ENCODE measurements at places on chromosomes 6 and 20.

DNA sequence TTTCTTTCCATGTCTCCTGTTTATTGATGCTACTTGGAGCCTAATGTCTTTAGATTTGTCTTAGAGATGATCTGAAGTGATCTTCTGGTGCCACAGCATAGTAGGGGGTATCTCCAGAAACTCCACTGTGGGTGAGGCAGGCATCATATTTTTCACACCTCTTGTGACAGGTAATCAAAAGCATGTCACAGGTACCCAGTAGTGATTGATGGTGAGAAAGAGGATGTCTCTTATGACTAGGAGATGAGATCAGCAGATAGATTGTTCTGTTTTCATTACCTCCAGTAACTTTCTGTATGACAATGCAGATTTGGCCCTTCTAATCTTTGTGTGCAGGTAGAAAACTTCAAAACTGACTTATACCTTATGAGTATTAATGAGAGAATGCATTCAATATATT is 13.5 kb downstream of the NCOA7 start:
- no peak for DNase-seq

DNA sequence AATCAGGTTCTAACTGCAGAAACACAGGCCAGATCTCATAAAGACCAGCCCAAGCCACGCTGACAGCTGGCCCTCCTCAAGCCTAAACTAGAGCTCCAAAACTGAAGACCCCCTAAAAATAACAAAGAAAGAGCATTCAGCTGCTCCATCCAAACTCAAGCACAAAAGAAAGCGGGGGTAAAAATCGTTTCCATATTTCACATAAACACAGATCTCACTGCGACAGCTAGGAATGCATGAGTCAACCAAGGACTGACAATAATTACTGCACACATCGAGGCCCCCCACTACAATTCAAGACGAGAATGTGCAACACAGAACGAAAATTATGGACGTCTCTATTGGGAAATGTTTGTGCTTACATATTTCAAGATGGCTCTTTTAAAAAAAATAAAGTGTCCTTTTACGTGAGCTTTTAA is 31.1 kb downstream of the CNKSR3 start:
- no peak for DNase-seq

- peak; percentile 88 for DNase-seq
Measured at GRCh38 chr20:10619427-10619826, 54.4 kb downstream of the JAG1 start.

DNA sequence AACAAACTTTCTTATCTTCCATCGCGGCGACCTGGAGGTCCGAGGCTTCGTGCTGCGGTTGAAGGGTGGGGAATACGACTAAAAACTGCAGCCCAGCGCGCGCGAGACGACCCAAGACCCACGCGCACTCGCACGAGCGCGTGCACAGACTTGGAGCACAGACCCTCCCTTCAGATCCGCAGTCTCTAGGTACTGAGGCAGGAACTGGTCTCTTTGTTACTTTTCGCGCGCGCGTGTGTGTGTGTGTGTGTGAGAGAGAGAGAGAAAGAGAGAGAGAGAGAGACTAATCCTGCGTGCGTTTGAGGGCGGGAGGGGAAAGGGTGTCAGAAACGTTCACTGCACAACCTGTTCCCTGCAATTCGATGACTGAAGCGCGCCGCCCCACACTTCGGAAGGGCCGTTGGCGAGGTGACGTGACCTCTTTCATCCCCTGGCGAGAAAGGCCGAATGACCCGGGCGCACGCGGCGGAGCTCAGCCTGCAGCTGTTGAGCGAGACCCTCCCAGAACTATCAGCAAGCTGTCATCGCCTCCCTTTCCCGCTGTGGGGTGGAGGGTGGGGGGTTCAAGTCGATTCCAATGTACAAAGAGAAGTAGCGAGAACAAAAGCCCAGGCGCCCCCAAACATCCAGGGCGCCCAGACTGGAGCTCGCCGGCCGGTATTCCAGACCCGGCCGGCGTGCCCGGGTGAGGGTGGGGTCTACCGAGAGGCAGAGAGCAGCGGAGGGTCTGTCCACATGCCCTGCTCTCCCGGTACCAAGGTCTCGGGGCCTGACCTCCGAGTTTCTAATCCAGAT is 1.5 kb upstream of the TUBB2B start:
- no peak for DNase-seq

GRCh38 chr20:22384978-22385377 is 199.4 kb downstream of the FOXA2 start:
- DNase-seq, result no peak

GRCh38 chr6:46103441-46104115 is 26.2 kb upstream of the ENPP4 start:
- DNase-seq, result no peak

GRCh38 chr6:30062471-30063178 is 1.6 kb downstream of the POLR1H start:
- no peak for DNase-seq

DNA sequence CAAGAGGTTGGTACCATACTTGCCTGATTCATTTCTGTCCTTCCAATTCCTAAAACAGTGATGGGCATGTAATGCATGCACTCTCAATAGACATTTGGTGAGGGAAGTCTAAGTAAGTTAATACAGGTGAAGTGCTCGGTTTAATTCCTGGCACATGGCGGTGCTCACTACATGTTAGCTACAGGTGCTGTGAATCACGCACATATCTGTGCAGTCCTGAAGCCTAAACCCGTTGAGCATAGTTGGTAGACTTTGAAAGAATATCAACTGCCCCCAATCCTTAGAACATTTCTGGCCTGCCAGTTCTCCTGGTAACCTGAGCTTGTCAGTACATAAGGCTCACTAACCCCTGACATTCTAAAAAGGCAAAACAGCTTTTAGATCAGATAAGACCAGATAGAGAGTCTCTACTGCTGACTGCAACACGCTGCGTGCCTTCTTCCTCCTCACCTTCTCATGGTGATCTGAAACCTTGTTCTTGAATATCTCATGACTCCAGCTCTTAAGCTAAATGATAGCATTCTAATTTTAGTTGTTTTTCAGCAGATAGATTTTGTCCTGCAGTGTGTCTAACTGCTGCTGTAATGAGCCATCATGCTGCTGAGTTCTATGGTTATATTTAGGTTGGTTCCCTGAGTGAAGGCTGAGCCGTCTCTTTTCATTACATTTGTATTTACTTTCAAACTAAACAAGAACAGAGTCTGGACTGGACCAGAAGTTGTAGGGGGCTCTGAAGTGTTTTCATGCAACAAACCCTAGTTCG is 328.5 kb upstream of the QKI start:
- no peak for DNase-seq

DNA sequence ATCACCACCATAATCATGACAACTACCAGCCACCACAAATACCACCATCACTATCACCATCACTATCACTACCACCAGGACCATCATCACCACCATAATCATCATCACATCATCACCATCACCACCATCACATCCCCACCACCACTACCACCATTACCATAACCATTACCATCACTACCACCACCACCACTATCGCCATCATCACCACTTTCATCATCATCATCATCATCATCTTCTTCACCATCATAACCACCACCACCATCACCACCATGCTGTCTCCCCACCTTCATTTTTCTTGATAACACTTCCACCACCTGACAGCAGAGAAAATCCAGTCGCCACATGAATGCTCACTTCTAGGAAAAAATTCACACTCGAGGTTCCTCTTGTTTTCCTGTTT is 253.6 kb downstream of the ANKRD60 start:
- no peak for DNase-seq

DNA sequence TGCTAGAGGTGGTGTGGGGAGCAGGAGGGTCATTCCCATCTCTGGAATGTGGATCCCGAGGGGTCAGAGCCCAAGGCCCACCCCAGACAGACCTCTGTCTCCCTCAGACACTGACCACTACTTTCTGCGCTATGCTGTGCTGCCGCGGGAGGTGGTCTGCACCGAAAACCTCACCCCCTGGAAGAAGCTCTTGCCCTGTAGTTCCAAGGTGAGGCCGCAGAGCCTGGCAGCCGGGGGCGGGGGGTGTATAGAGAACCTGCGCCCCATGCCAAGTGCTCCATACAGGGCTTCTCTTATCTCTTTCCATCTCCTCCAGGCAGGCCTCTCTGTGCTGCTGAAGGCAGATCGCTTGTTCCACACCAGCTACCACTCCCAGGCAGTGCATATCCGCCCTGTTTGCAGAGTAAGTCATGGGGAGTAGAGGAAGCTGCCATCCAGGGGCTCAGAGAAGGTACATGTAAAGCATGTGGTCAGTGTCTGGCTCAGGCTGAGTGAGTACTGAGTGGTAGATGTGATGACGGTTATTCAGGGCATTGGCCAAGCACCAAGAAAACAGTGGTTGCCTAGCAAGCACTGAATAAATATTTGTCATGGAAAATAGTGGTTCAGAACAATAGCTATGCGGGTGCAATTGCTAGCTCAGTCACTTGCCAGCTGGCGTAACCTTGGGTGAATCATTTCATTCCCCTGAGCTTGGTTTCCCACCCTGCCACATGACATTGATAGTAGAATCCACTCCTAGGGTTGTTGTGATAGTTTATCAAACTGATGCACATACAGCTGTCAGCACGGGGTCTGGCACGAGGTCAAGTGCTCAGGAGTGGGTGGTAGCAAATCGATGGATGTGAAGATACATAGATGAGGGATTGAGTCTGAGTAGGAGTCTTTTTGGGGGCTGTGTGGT is 3.5 kb downstream of the PIGT start:
- peak; percentile 60 for DNase-seq

DNA sequence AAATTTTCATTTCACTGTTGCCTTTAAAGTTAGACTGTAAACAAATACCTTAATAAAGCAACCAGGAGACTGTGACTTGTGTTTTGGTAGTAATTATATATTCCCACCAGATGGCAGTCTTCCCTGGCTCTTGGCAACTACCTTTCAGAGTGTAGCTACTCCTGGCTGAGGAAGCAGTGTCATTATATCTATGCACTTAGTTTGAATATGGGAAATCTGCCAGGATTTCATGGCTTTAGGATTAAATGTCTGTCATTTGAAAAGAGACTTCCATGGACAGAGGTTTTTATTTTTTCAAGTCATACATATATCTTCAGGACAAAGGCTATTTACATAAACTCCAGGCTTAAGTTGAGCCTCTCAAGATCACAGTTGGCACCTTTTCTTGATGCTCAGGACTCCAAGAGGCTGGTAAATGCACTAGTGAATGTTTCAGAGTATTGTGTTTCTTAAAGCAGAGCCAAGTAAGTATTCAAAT is 160.1 kb downstream of the C6orf58 start:
- peak; percentile 24 for DNase-seq

GRCh38 chr20:63785691-63786131 is 45.4 kb downstream of the ZBTB46 start:
- DNase-seq, result no peak

DNA sequence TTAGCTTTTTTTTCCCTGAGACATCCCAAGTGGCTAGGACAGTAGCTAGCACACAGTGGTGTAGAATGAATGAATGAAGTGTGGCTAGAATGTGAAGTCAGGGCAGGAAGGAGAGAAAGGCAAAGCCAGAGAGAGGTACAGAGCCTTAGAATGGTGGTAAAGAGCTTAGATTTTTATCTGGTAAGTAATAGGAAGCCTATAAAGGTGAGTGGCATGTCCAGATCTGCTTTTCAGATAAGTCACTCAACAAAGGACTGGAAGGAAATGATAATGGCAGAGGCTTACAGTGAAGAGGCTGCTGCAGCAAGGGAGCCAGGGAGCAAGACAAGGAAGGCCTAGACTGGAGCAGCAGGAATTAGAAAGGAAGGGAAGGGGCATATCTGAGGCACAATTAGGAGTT is 96.0 kb upstream of the PRDM1 start:
- DNase-seq, result no peak

- DNase-seq, result no peak
Measured at GRCh38 chr6:35015996-35016395, 125.1 kb downstream of the TCP11 start.

GRCh38 chr20:57319584-57319983 is 10.0 kb upstream of the SPO11 start:
- no peak for DNase-seq

DNA sequence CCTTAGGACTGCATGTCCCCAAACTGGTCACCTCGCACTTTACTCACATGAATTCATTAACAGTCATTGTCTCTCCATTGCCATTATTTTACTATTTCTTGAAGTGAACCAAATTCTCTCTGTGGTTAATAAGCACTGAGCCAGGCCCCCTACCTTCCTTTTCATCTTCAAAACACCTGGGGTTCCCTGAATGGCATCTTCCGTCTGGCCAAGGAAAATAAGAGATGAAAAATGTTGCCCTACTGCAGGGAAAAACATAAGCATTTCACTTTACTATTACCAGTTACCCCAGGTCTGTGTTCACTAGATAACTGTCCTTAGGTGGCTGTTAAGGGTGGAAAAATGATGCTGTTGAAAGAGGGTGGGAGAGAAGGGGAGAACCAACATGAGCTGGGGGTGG is 10.0 kb upstream of the NKX2-2 start:
- no peak for DNase-seq

- no peak for DNase-seq
Measured at GRCh38 chr6:47041741-47042140, 391 bp downstream of the ADGRF1 start.

DNA sequence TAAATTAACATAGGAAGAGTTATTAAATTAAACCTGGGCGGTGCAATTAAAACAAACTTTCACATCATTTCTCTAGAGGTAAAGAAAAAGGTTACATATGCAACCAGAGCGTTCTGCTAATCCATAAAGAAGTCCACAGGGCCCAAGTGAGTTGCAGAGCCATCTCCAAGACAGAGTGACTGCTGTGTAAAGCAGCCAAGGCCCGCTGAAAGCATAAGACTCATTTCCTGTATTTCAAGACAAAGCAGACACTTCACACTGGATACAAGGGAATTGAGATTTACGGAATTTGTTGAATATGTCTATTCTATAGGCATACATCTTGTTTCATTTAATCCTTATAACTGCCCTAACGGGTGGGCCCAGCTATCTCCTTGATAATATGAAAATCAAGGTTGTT is 422.8 kb downstream of the CBLN4 start:
- no peak for DNase-seq

DNA sequence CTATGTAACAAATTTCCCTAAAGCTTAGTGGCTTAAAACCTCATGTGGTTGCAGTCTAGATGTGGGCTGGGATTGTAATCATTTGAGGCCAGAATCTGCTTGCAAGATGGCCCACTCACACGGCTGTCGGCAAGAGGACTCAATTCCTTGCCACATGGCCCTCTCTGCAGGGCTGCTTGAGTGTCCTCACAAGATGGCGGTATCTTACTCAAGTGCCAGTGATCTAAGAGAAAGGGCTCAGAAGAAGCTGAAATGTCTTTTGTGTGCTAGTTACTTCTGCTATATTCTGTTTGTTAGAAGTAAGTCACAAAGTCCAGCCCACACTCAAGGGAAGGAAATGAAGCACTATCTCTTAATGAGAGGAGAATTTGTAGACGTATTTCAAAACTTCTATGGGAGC is 47.1 kb upstream of the PMEPA1 start:
- no peak for DNase-seq

DNA sequence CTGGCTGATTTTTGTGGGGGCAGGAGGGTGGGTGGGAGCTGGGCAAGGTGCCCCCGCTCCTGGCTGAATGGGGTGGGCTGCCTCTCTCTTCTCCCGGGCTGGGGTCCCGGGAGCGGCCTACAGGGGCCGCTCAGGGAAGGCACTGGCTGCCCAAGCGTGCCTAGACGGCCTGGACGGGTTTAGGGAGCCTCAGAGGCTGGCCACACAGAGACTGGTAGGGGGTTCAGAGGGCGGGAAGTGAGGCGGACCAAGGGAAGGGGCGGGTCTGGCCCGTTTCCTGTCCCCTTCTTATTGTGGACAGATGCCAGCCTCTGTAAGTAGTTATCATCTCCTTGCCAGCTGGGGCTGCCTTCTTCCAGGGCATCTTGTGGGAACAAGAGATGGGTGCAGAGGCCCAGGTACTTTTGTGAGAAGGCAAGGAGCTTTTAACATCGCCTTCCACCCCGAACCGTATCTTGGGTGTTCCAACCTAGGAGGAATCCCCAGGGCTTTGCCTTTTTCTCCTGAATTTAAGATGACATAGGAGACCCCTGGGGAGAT is 437 bp downstream of the CD40 start:
- no peak for DNase-seq

GRCh38 chr6:152428126-152428525 is 209.0 kb downstream of the SYNE1 start:
- DNase-seq, result no peak

All from AG04449 (cell line).